Cortex of kidney (tissue), 1 donor: ENCODE measurements at places on chromosomes 5 and 9.

DNA sequence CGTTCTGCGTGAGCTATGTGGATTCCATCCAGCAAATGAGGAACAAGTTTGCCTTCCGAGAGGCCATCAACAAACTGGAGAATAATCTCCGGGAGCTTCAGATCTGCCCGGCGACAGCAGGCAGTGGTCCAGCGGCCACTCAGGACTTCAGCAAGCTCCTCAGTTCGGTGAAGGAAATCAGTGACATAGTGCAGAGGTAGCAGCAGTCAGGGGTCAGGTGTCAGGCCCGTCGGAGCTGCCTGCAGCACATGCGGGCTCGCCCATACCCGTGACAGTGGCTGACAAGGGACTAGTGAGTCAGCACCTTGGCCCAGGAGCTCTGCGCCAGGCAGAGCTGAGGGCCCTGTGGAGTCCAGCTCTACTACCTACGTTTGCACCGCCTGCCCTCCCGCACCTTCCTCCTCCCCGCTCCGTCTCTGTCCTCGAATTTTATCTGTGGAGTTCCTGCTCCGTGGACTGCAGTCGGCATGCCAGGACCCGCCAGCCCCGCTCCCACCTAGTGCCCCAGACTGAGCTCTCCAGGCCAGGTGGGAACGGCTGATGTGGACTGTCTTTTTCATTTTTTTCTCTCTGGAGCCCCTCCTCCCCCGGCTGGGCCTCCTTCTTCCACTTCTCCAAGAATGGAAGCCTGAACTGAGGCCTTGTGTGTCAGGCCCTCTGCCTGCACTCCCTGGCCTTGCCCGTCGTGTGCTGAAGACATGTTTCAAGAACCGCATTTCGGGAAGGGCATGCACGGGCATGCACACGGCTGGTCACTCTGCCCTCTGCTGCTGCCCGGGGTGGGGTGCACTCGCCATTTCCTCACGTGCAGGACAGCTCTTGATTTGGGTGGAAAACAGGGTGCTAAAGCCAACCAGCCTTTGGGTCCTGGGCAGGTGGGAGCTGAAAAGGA is 10.9 kb downstream of the QRFP start:
- no peak for DNase-seq

- DNase-seq = no peak
Measured at GRCh38 chr5:137995077-137995748, 37.7 kb downstream of the FAM13B start.

GRCh38 chr5:179794575-179794974 is 789 bp downstream of the LTC4S start:
- DNase-seq = no peak

DNA sequence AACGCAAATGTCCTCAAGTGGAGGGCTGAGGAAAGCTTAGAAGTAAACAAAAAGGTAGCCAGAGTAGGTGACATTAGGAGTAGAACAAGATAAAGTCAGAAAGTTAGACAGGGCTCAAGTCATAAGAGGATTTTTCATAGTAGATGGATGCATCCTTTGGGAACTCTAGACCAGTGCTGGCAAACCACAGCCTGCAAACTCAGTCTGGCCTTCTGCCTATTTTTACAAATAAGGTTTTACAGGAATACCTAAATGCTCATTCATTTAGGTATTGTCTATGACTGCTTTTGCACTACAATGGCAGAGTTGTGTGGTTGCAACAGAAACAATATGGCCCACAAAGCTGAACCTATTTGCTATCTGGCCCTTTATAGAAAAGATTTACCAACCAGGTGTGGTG is 116.0 kb upstream of the HMHB1 start:
- DNase-seq = no peak

- DNase-seq = no peak
Measured at GRCh38 chr9:85213650-85214607, 527.8 kb downstream of the AGTPBP1 start.
